ENCODE measurements at places on chromosomes 5 and 9.

GRCh38 chr9:34254141-34254913 lies 74.7 kb downstream of the KIF24 start:
- DNase-seq, result no peak

GRCh38 chr9:85046475-85046874 lies 376.9 kb downstream of the NTRK2 start:
- no peak for DNase-seq

DNA sequence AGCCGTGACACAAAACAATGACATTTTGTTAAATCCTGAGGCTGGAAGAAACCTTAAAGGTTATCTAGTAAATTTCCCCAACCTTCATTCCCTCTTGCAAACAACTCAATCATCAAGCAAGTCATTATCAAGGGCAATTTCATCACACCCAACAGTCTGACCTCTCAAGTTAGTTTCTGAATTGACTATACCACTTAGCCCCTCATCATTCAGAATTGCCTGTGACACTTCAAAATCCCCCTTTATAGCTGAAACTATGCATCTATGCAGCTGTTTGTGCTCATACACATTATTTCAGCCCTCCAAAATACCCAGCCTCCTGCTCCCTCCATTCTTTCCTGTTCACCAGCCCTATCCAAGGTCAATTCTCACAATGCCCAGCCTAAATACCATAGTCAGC lies 24.6 kb downstream of the LPAR1 start:
- no peak for DNase-seq

- DNase-seq, result no peak
Observed at GRCh38 chr9:37947471-37947870, 43.5 kb upstream of the SLC25A51 start.

GRCh38 chr9:125434986-125435775 lies 173.6 kb downstream of the GAPVD1 start:
- DNase-seq, result no peak

Data from stimulated activated CD4-positive, alpha-beta T cell treated with anti-CD3 and anti-CD28 coated beads, Interleukin-4, amount 100 ng/mL, for 1 hour (primary cell).